ENCODE measurements at places on chromosomes 2 and 18.

GRCh38 chr2:180730976-180731375, 249.4 kb upstream of the UBE2E3 start:
- no peak for DNase-seq

- DNase-seq: no peak
These were observed 112.5 kb downstream of the AP1S3 start for GRCh38 chr2:223724861-223725260.

DNA sequence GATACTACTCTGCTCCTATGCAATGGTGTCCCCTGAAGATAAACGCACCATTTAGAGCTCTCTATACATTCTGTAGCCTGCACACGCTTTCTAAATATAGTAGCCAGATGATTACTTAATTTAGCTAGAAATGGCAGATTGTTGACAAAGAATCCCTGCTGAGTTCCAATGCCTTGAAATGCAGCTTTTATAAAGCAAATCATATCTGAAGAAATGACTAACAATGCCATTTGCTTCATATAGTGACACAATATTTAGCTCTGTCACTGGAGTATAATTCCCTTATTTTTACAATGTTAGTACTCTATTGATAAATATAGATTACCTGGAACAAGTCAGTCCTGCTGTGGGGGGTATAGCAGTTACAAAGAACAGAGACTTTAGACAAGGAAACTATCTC, 166.2 kb downstream of the CDCA7 start:
- DNase-seq: peak; percentile 24

DNA sequence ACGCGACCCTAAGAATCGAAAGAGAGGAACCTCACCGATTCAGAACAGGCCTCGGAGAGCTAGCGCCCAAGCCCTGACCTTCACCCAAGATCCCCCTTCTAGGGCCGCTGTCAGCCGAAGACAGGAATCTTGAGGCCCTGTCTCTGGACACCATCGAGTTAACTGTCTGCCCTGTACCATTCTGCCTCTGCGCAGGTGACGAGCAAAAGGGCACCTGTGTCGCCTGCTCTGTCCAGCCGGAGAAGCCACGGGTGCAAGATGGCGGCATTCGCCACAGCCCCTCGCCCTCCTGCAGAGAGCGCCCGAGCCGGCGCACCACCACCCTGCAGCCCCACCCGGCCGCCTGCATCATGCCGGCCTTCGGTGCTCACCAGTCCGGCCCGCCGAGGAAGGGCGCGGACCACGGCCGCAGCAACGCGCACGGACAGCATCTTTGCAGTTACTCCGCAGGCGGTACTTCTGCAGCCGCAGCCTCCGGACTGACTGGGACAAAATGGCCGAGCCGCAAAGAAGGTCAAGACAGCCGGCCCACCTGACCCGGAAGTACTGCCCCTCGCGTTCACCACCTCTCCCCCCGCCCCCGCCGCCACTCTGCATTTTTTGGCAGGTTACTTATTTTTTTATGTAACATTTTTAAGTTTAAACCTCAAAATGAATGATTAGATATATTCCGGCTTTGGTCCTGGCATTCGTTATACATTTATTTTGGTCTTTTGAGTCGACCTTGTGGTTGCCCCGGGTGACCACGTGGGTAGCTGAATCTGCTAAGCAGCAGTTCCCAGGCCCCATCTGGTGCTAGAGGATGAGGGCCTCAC, at the start of gene ATP5F1A:
Gene ATP5F1A, minus strand, starts transcription at position 496 of the 815 bp plus-strand sequence. Its CDS starts 65 bp downstream, at position 431.
- DNase-seq: peak; percentile 49

- DNase-seq: no peak
These were observed 49.7 kb downstream of the APOB start for GRCh38 chr2:20994130-20994529.

- DNase-seq: no peak
These were observed 40.1 kb downstream of the SCG2 start for GRCh38 chr2:223562078-223562477.

DNA sequence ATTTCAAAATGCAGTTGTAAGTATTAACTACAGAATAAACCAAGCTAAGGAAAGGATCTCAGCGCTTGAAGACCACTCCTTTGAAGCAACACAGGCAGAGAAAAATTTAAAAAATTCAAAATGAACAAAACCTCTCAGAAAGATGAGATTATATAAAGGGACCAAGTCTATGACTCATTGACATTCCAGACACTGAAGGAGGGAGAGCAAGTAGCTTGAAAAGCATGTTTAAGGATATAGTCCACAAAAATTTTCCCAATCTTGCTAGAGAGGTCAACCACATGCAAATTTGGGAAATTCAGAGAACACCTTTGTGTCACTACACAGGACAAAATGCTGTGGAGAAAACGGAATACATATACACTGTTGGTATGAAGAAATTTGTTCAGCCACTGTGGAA, 112.6 kb upstream of the MC4R start:
- DNase-seq: no peak

DNA sequence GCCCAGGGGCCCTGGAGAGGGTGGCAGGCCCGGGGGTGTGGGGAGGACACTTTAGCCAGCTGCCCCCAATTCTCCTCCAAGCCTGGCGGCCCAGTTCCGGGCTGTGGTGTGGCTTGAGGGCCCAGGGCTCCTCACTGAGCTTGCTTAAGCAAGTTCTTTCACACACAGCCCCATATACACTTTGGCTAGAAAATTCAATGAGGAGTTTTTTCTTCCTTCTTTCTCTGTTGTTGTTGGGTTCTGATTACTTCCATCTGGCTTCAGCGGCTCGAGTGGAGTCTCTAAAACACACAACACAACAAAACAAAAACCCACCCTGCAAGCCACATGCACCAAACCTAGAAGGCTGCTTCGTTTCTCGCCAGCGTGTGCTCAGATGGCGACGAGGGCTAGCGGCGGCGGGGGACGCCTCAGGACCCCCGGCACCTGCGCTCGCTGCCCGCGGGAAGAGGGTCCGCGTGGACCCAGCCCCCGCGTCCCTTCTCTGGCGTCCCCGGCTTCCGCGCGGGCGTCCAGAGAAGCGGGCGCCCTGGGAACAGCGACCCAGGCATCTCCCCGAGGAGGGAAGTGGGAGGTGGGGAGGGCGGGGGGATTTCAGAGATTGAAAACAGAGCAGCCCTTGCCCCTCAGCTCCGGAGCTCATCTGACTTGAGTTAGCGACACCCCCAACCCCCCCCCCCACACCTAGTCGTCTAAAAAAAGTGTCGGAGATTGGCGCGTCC, 577 bp upstream of the GLI2 start:
- DNase-seq: no peak

DNA sequence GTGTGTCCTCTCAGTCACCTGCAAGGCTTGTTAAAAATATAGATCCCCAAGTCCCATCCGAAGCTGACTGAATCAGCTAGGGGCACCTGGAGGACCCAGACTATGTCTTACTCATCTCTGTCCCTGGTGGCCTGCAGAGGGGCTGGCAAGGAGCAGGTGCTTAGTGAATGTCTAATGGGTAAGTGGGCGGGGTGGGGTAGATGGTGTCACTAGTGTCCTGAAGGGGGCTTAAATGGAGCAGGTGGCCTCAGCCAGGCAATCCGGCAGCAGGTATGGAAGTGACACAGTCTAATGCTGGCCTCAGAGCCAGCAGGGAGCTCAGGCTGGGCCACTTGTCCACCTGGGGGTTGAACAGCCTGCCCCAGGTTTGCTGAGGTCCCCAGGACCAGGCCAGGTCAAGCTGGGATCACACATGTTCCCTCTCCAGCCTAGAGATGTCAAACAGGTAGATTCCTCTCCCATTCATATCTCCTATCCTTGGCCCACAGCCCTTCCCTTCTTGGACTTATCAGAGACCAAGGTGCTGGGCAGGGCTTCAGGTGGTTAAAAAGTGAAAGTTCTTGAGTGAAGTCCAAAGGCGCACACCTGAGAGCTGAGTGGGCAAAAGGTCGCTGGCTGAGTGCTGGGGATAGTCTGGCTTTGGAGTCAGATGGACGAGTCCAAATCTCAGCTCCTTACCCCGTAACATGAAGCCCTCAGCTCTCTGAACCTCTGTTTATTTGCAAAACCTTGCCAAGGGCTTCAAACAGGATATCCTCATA, 1.7 kb downstream of the STEAP3 start:
- no peak for DNase-seq

GRCh38 chr2:241943961-241944575, 74.5 kb downstream of the RTP5 start:
- no peak for DNase-seq

DNA sequence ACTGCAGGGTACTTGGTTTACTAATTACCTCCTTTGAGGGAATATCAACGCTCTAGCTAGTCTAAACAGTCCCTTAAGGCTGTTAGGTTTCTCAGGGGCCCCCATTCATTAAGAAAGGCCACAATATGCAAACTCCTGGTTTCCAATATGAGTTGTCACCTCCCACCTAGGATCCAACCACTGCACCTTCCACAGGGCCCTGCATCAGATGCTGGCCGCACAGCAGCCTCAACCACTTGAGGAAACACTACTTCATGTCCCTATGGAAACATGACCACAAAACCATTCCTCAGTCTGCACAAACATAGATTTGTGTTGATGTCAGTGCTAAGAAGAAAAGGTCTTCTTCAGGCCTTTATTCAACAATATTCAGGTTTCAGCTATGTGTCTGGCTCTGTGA, 40.9 kb downstream of the STAT4 start:
- DNase-seq: no peak

GRCh38 chr2:42566837-42567321, 1.6 kb upstream of the MTA3 start:
- no peak for DNase-seq

- no peak for DNase-seq
These were observed 44.5 kb upstream of the ACVR2A start for GRCh38 chr2:147800316-147800715.

DNA sequence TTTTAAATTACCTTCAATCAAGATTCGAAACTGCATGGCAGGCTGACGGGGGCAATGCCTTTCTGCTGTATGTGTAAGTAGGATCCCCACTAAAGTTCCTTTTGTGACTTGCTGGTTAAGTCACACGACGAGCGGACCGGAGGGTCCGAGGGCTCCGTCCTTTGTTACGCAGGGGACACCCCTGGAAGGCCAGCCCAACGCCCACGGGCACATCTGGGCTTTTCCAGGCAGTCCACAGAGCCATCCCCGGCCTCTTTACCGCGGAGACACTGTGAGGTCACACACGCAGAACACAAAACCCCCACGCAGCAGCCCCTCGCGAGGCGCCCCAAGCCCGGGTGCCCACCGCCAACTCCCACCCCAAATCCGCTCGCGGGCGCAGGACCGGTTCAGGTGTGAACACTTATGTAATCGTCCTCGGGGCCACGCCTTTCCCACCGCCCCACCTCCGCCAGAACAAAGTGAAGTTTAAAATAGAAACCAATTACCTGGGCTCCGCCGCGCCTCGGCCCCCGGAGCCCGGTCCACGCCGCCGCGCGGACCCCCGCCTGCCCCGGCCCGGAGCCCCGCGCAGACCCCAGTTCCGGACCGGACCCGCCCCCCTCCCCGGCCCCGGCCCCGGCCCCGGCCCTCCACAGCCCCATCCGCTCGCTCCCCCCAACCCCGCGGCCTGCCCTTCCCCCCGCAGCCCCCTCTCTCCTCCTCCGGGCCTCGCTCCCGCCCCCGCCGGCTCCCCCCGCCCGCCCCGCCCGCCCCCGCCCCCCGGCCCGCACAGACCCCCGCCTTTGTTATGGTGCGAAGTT, 4.2 kb downstream of the ZNF516 start:
- DNase-seq: no peak

- DNase-seq: no peak
These were observed 439.5 kb downstream of the MEIS1 start for GRCh38 chr2:66874411-66874810.

GRCh38 chr18:50182511-50182910, 12.4 kb downstream of the MYO5B start:
- no peak for DNase-seq

DNA sequence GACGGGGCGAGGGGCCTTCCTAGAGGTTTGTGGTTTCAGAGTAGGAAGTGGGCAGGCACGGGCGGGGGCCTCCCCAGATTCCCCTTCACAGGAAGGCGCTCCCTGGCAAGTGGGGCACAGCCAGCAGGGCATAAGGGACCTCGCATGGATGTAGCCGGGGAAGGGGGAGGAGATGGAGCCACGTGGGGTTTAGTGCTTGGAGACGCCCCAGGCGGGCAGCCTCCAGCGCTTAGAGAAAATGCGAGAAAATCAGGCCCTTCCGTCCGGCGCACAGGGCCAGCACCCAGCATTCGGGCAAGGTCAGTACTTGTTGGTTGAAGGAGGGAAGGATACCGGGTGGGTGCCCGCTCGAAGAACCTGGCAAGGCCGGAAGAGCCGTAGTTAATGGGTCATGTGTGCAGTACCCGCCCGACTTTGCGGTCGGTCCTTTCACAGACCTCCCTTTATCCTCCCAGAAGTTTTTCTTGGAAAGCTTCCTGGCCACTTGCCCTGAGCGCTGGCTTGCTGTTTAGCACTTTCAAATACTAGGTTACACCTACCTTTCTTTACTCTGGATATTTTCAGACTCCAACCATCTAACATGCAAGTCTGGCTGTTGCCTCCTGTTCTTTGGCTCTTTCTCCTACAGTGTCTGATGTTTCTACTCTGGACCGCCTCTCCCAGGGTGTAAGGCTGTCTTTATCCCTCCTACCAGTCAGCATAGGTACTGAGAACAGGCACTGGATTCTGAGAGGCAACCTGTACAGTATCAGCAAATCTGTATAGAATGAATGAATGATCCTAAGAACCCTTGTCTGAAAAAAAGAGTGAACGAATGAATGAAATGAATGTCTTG, 78.1 kb downstream of the CIB4 start:
- no peak for DNase-seq

DNA sequence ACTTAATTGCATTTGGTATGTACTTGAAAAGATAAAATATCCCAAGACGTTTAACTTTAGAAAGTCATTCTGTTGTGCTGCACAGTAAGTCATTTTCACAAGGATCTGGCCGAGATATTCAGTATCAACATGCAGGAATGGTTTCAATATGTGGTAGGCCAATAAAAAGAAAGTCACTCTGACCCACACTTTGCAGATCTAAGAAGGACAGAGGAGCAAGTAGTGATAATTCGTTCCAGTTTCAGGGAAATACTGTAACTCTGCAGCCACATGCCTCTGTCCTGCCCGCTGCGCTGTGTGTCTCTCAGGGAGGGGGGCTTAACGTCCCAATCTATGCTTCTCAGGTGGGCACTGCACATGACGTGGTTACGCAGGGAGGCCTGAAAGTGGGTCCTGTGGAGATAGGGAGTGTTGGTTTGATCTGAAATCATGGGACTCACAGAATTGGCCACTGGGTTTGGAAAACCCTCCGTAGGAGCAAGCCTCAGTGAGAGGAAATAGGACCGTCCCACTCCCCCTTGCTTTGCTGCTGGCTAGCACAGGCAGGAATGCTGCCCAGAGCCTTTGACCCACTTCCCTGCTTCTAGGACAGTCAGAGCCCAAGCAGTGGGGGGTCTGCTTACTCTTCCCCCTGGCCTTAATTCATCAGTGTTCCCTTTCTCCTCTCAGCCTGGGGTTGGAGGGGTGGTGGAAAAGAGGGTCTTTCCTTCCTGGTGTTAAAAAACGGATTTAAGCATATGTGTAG, 314.7 kb upstream of the SPRED2 start:
- no peak for DNase-seq

DNA sequence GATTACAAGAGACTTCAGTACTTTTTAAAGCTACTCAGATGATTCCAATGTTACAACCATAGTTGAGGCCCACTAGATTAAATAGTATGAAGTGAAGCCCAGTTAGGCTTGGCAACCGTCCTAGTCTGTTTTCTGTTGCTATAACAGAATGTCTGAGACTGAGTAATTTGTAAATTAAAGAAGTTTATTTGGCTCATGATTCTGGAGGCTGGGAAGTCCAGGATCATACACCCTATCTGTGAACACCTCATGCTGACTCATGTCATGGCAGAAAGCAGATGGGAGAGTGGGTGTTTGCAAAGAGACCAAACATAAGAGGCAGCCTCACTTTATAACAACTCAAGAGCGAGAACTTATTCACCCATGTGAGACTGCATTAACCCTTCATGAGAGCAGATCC, 63.1 kb downstream of the CCDC150 start:
- no peak for DNase-seq

All from NCI-H1930 (cell line).